ENCODE measurements at places on chromosomes 11 and 22.
A peak's percentile ranks its signal among the peaks of the same experiment; 100 is the strongest.

GRCh38 chr11:65709661-65710060 is 2.4 kb upstream of the KAT5 start:
- DNase-seq: no peak

- no peak for DNase-seq
Measured at GRCh38 chr11:84480131-84480530, 1147.0 kb downstream of the DLG2 start.

DNA sequence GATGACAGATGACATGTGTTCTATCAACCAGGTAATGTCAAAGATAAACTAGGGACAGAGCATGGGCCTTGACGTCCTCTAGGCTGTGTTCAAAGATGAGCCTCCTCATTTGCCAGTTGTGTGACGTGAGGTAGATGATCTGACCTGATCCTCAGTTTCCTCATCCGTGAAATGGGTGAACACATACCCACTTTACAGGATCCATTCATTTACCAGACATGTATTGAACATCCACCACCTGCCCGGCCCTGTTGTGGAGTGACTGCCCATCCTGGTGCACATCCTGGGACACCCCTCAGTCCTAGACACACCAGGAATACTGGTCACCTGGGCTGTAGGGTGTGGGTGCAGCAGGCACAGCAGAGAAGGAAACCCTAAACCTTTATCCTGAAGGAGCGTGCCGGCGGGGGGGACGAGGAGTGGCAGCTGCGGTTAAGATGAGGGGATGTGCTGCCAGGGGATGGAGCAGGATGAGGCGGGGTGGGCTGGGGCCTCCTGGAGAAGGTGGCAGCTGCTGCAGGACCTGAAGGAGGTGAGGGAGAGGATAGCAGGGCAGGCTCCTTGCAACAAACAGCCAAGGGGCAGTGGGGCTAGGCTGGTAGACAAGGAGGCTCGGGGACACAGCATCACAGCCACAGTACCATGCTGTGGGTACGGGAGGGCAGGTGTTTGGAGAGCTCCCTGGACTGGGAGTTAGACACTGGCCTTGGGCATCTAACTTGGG is 8.4 kb downstream of the CLDN5 start:
- no peak for DNase-seq

GRCh38 chr22:36385491-36386350 is 2.0 kb downstream of the MYH9 start:
- no peak for DNase-seq

DNA sequence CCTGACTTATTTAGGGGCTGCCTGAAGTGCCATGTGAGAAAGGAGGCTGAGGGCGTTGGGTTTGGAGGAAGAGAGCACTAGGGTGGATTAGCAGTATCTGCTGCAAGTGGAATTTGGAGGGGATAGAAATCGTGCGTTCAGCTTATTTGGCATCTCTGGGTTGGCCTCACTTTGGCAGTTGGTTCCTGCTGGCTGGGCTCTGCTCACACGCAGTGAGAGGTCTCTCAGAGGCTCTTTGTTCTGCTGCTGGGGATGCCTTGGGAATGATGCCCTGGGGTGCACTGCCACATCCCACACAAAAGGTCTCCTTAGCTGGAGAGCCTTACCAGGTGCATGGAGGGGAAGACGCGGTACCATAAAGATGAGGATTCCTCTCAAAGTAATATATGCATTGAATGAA is 17.7 kb upstream of the MICAL2 start:
- DNase-seq: no peak

DNA sequence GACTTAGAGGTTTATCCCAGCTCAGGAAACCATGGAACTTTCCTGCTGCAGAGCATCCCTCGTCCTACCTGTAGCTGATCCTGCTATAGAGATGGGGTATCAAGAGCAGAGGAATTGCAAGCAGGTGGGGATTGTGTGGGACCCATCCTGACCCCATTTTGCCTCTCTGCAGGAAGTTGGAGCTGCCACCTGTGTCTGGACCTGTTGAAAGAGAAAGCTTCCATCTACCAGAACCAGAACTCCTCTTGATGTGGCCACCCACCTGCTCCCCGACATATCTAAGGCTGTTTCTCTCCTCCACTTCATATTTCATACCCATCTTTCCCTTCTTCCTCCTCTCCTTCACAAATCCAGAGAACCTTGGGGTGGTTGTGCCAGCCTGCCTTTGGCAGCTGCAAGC is 3.0 kb upstream of the TIGD3 start:
- DNase-seq: no peak

DNA sequence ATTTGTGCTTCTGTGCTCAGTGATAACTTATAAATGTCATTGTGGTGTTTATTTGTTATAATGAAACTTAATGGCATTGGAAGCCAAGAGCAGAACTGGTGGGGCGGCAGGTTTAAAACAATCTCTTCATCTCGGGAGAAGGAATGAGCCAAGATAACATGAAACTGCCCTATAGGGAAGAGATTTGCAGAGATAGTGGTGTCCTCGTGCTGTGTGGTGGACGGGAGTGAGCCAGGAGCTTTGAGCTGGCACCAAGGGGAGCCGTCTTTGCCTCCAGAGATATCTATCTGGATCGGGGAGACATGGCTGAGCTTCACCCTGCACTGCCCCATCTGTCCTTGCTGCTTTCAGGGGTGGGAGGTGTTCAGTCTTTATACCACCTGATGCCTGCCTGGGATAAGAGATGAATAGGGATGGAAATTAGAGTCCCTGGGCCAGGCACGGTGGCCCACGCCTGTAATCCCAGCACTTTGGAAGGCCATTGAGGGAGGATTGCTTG is 189.6 kb downstream of the ST3GAL4 start:
- no peak for DNase-seq

GRCh38 chr11:35183326-35183925 is 44.5 kb downstream of the CD44 start:
- no peak for DNase-seq

GRCh38 chr11:56932572-56933220 is 56.0 kb upstream of the OR5AK2 start:
- DNase-seq: no peak

- DNase-seq: no peak
Measured at GRCh38 chr11:43403357-43404231, 44.9 kb downstream of the TTC17 start.

GRCh38 chr11:3049430-3050243 is 7.6 kb downstream of the CARS1 start:
- peak; percentile 49 for DNase-seq

- no peak for DNase-seq
Measured at GRCh38 chr11:108662700-108663099, 2.2 kb upstream of the DDX10 start.

All from stimulated activated CD8-positive, alpha-beta memory T cell treated with anti-CD3 and anti-CD28 coated beads, Interleukin-7, amount 100 ng/mL, for 1 hour (primary cell).